ENCODE measurements at places on chromosomes 7 and 10. TPM values are rescaled to one million over a fixed set of nuclear protein-coding genes. Genes with fewer than 3 reads are reported as not detected.

GRCh38 chr10:49616421-49617101 is 2.7 kb downstream of the CHAT start:
- H3K36me3 ChIP-seq: peaks cover 6% of the 10 kb centered on the region
- H3K4me1 ChIP-seq: peaks cover 18% of the 10 kb centered on the region
- H3K27me3 ChIP-seq: peaks cover 88% of the 10 kb centered on the region
- no peak for DNase-seq

DNA sequence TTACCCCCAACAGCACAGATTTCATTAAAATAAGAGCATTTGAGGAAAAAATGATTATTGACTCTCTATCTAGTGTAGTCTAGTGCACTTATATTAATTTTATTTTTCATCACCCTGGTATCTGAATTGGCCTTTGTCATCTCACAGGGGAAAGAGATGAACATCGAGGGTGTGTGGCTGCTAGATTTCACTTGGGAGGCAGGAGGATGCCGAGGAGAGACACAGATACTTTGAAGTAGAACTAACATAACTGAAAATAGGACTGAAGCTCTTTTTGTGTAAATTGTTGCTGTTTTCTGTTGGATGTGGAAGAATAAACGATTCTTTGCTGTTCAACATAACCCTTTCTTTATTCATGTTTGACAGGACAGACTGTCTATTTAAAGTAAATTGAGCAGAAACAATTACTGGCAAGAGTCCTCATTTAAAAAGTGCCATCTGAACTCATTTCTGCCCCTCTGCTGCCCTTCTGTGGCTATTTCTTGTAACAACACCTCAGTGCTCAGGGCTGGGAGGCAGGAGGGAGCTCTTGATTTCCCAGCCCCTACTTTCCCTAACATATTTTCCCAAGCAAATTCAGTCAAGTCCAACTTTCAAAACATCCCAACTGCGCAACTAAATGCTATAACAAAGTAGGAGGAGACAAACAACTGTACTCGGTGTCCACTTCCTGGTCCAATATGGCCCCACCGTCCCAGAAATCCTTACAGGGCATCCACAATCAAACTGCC is 15.6 kb downstream of the LYZL1 start:
- H3K36me3 ChIP-seq: peaks cover 17% of the 10 kb centered on the region
- peak; percentile 60 for DNase-seq
- H3K27me3 ChIP-seq: peaks cover 20% of the 10 kb centered on the region
- peak overlapping the region; percentile 3 for H3K4me3 ChIP-seq
- H3K4me1 ChIP-seq: peaks cover 16% of the 10 kb centered on the region

DNA sequence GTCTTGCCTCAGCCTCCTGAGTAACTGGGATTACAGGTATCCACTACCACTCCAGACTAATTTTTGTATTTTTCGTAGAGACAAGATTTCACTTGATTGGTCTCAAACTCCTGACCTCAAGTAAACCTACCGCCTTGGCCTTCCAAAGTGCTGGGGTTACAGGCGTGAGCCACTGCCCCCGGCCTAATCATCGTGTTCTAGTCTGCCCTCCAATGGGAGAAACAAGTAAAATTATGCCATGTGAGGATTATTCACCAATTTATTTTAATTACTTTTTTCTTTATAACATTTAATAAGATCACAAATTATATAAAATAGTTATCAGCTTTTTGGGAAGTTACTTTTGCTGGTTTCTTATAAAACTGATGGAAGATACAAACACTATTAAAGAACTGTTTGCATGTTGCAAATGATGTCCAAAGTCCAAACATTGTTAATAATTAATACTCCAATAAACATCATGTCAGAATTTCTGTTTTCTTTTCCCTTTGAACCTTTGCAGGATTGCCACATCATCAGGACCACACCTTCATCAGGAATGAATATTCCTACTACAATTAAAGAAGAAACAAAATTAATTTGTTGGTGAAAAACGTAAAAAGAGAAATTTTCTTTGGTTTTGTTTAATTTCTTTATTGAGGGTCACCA is 786 bp upstream of the AKR1C4 start:
- no peak for DNase-seq
- no peaks in the 10 kb centered on the region for H3K4me1 ChIP-seq
- no peaks in the 10 kb centered on the region for H3K27me3 ChIP-seq
- H3K27ac ChIP-seq: no peak overlapping the region
- H3K4me3 ChIP-seq: no peak overlapping the region

PRLHR gene
- not detected for total RNA-seq

DNA sequence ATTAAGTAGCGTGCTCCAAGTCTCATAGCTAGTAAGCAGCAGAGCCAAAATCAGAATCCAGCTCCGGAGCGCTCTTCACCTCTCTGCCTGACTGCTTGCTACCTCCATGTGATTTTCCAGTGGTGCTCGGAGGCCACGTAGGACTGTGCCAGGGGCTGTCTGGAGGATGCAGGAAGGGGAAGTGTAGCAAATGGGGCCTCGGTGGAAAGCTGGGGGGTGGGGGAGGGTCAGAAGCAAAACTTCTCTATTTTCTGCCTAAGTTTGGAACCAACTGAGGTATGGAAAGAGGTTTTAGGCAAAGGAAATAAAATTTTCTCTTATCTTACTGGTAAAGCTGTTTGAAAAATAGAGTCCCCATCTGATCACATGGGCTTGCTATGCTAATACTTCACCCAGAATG is 108.7 kb downstream of the TBXAS1 start:
- H3K4me3 ChIP-seq: no peak overlapping the region
- no peaks in the 10 kb centered on the region for H3K4me1 ChIP-seq
- no peak overlapping the region for H3K27ac ChIP-seq
- no peaks in the 10 kb centered on the region for H3K27me3 ChIP-seq
- no peaks in the 10 kb centered on the region for H3K36me3 ChIP-seq
- no peak for DNase-seq

GRCh38 chr7:96303686-96304443 is 18.0 kb downstream of the SLC25A13 start:
- peaks cover 20% of the 10 kb centered on the region for H3K36me3 ChIP-seq
- H3K27ac ChIP-seq: no peak overlapping the region
- peaks cover 9% of the 10 kb centered on the region for H3K4me1 ChIP-seq
- no peaks in the 10 kb centered on the region for H3K27me3 ChIP-seq

DNA sequence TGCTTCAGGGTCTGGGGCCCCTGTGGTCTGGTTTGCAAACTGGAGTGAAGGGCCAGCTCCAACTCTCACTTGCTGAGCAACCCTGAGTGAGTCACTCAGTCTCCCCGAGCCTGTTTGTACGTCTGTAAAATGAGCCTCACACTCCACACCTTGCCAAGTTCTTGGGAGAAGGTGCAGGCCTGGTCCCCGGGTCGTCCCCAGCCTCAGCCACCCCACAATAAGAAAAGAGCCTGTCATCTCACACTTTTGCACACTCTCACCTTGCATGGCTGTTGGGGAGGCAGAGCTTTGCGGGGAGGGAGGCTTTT is 5.2 kb downstream of the GRIFIN start:
- peaks cover 29% of the 10 kb centered on the region for H3K4me1 ChIP-seq
- H3K4me3 ChIP-seq: no peak overlapping the region
- no peak overlapping the region for H3K27ac ChIP-seq
- no peaks in the 10 kb centered on the region for H3K36me3 ChIP-seq

DNA sequence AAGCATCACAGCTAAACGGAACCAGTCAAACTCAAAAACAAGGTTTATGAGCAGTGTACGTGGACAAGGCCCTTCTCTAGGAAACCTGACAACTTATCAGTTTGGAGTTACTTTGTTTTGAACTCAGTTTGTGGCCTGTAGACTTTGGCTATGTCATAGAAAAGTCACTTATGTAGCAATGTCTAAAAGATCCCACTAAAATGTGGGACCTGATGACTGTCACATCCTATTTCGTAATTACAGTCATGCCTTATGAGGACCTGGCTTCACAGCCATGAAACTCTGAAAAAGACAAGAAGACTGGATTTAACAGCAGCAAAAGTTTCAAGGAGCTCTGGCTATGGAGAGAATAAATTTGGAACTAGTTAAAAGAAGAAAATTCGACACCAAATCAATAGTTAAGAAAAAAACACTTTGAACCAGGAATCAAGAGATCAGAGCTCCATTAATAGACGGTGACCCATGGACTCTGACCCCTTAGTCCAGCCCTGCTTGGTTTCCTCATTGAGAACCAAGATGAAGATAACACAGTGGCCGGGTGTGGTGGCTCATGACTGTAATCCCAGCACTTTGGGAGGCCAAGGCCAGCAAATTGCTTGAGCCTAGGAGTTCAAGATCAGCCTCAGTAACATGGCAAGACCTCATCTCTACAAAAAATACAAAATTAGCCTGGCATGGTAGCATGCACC is 204.3 kb downstream of the SFMBT2 start:
- H3K4me1 ChIP-seq: no peaks in the 10 kb centered on the region
- H3K4me3 ChIP-seq: no peak overlapping the region
- H3K36me3 ChIP-seq: peaks cover 10% of the 10 kb centered on the region
- no peak for DNase-seq
- H3K27me3 ChIP-seq: no peaks in the 10 kb centered on the region
- H3K27ac ChIP-seq: no peak overlapping the region

GPER1 gene
- total RNA-seq: 0.91 TPM

DNA sequence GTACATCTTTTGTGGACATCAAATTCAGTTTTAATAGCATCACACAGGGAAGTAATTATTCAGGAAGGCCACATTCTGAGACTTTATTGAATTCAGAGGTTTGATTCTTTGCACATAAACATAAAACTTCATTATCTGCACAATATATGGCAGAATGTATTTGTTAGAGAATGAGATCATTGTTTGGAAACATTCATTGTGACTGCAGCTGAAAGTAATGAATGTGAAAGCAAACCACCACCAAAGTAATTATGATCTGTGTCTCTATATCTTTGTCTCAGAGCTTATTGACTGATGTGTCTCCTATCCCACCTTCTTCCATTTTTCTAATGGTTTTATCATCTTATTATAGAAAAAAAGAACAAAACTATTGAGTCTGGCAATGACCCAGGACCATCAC is 340.9 kb upstream of the PCDH15 start:
- H3K36me3 ChIP-seq: no peaks in the 10 kb centered on the region
- H3K27ac ChIP-seq: no peak overlapping the region
- no peak overlapping the region for H3K4me3 ChIP-seq
- H3K4me1 ChIP-seq: no peaks in the 10 kb centered on the region
- H3K27me3 ChIP-seq: no peaks in the 10 kb centered on the region
- DNase-seq: no peak

DNA sequence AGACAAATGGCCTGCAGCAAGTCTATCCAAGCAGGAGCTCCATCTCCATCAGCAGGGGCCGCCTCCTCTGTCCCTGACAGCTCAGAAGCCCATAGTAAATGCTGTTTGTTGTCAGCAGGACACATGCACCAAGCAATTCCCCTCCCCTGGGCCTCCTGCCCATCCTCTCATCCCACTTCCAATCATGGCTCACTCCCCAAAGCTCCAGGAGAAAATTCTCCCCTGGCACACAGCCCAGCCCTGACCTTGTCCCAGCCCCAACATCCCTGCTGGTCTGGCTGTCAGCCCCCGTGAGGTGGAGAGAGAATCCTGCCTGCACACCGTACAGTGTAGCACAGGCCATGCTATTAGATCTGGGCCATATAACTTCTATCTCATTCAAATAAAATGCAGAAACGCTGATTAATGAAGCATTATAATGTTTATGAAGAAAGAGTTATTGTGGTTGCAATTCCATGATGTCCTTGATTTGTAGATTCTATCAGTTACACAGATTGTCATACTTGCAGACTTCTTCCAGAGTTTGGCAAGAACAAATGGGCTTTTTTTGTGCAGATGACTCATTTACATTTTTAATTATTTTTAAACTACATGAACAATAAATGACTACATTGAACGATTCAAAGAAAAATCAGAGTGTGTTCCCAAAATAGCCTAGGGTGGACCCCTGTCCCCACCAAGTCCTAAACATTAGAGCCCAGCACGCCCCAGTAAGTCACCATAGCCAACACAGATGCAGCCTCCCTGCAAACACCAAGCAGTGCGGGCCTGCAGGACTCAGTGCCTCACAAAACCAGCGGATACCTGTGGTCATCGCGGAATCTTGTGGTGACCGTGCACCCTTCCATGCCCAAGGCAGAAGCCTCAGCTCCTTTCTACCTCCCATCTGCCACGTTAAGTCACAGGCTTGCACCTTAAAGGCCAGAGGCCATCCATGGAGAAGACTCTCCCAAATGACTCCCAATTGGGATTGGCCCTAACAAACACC is 70.1 kb downstream of the COBL start:
- H3K4me1 ChIP-seq: no peaks in the 10 kb centered on the region
- no peak overlapping the region for H3K27ac ChIP-seq
- peaks cover 3% of the 10 kb centered on the region for H3K27me3 ChIP-seq
- H3K36me3 ChIP-seq: no peaks in the 10 kb centered on the region
- H3K4me3 ChIP-seq: no peak overlapping the region

DNA sequence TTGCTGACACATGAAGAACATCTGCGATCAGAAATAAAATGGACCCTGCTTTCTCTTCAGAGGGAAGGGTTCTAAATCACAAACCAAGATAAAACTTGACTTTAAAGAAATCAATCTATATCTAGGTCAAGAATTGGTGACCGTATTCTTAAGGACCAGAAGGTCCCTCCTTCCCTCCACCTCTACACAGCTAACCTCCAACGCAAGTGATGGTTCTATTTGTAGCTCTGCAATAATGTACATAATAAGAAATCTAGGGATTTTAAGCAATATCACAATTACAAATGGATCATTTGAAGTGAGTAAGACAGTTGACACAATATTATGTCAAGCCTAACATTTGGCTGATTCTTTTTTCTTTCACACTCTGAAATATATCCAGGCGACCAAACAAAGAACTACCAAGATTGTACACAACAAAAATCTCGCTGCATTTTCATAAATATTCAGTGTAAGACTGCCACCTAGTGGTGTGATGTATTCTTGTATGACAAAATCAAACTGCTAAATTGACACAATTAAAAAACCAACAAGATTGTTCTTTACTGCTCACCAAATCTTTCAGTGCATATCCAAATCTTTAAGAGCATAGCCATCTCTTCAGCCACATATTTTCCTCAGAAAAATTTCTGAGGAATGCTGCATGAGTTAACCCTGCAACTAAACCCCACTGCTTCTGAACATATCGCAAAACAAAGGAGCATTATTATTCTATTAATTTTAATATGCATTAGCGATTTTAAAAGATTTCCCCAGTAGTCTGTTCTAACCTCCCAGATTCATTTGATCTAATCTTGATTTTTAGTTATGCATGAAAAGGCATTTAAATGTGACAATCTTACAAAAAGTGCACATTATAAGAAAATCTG is 44.5 kb downstream of the ICA1 start:
- H3K27me3 ChIP-seq: no peaks in the 10 kb centered on the region
- H3K27ac ChIP-seq: peak overlapping the region; percentile 68
- H3K4me3 ChIP-seq: peak overlapping the region; percentile 24

DNA sequence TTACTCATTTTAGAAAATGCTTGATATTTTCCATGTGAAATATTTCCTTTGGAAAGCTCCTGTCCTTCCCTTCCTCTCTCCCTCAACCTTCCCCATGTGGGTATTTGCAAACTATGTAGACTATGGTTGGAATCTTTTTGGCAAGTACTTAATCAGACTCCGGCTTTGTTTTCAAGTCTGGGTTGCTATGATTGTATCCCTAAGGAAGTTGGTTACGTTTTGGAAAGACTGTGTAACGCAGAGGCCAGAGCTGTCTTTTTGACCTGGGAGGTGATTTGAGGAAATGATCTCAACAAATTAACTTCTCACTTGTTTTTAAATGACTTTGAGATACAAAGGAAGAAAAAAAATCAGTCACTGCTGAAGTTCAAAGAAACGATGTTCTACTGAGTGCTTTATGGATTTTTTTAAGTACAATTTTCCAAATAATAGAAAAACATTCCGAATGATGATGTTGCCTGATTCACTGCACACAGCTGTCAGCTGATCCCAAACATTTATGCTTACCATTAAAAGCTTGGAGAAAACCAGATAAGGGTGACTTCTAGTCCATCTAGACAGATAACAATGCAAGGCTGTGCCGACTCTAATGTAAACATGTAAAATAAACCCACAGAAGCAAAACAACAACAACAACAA is 145.5 kb upstream of the CELF2 start:
- peak overlapping the region; percentile 7 for H3K27ac ChIP-seq
- no peak overlapping the region for H3K4me3 ChIP-seq
- no peaks in the 10 kb centered on the region for H3K27me3 ChIP-seq

Data from neural crest cell (in vitro differentiated cells).